Activated naive CD4-positive, alpha-beta T cell treated with anti-CD3 and anti-CD28 coated beads, Interleukin-2, amount 50 U/mL, for 16 hours (primary cell): ENCODE measurements at places on chromosomes 2 and 18.
A peak's percentile ranks its signal among the peaks of the same experiment; 100 is the strongest.

DNA sequence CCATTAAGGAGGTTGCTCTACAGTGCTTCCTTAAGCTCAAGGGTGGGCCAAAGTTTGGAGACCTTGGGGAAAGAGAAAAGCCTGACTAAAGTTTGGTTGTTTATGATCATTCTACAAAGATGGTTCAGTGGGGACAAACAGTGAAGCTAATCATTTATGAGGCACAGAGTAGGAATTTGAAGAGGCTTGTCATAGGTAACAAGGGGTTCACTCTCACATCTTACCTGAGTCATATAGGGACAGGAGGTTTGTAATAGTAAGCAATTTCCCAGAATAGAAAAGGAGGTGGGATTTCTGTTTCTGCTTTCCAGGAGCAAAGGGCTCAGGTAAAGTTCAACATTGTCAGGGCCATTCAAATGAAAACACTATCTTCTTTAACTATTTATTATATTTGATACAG lies 787.9 kb downstream of the CPS1 start:
- no peak for DNase-seq

DNA sequence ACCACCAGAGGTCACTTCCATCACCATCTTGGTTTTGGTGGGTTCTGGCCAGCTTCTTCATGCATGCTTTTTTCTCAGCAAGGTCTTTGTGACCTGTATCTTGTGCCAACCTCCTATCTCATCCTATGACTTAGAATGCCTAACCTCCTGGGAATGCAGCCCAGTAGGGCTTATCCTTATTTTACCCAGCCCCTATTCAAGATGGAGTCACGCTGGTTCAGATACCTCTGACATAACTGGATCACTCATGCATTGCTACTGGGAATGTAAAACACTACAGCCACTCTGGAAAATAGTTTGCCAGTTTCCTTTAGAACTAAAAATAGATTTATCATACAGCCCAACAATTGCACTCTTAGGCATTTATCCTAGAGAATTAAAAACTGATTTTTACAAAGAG lies 219.2 kb downstream of the IRS1 start:
- DNase-seq: no peak

- DNase-seq: no peak
These were observed 254.4 kb downstream of the ETAA1 start for GRCh38 chr2:67651565-67651964.

DNA sequence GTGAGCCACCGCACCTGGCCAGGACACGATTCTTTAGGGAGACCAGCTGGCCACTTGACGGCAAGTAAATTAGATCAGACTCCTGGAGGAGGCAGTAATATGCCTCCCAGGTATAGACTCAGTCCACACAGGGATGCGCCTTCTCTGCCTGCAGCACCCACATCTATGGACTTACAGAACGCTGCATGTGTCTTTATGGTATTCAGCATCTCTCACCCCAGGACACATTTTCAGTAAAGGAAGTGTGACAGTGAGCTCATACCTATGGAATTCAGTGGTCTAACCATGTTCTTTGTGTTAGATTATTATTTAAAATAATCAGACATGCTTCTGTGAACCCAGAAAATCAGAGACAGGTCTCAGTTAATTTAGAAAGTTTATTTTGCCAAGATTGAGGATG lies 5.9 kb upstream of the NARS1 start:
- DNase-seq: no peak

DNA sequence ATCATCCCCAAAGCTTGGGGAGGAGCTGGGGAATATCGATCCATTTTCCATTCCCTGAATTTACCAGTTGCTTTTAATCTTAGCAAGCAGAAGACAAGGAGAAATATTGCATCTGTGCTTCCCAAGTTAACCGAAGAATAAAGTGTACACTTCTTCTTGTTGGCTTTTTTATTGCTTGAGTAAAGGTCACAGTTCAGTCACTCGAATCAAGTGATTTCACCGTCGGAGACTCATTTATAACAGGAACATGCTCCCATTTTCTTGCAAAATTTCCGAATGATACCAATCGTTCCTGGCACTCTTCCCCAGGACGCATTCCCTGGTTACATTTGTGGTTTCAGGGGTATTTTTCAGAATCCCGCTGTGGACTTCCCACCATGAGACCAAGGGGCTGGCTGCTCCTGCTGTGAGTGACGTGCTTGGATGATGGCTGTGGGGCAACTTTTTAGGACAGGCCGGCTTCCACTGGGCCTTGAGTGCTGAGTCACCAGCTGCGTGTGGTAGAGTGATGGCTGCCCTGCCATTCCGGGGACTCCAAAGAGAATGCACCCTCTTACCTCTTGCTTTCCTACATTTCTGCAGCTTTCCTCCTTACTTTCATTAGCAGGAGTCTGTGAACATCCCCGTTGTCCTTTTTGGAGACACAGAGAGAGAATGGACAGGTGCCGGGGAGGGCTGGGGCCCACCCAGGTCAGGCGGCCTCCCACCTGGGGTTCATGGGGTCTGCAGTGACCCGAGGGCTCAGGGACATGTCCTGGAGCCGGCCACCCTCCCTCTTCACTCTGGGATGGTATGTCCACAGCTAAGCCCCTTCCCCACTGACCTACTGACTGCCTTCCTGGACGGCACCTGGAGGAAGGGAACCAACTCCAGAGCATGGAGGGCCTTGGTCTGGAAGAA lies 60.7 kb upstream of the HDAC4 start:
- no peak for DNase-seq

DNA sequence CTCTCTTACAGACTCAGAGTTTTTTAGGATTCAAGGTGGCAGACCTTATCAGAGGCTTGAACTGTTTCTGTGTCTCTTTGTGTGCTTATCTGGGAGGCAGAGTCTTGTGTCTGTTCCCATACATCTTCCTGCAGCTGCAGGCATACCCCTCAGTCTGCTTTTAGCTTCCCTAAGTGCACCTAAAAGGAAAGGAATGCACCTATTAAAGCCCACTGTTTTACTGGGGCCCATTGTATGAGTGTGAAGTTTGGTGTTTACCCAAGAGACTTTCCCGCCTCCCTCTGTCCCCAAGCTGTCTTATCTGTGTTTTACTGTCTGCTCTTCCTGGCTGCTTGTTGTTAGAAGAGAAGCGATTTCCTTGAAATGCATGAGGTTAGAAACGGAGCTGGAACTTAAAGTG lies 1757.3 kb upstream of the PIK3C3 start:
- no peak for DNase-seq

- DNase-seq: no peak
These were observed 25.1 kb downstream of the STEAP3 start for GRCh38 chr2:119248751-119249150.

DNA sequence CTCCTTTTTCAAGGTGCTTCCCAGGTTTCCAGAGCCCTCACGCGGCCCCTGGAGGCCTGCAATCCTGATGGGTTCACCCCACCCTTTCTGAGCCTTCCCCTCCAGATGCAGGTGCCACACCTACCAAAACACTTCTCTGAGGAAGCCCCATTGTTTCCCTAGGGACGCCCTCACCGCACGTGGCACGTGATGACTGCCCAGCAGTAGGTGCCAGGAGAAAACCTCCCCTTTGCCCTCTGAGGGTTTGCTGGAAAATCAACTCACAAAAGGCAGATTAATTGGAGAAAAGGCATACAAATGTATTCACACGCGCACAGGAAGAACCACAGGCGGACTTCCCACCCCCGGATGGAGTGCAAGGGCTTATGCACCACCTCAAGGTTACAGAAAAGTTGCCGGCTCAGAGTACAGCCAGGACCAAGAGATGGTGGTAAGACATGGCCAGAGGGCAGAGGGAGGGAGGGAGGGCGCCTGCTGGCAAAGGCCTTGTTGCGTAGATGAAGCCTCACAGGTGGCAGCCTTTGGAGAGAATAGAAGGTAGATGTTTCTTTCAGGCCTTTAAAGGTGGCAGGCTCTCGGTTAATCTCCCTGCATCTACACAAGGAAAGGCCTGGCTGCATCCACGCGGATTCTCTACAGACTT lies 269.4 kb upstream of the RAB6C start:
- no peak for DNase-seq

GRCh38 chr2:197452754-197453122 lies 614 bp upstream of the COQ10B start:
- no peak for DNase-seq

- DNase-seq: no peak
These were observed 127.8 kb upstream of the PPP1CB start for GRCh38 chr2:28623582-28624405.

- DNase-seq: no peak
These were observed 147.9 kb downstream of the MYT1L start for GRCh38 chr2:2183176-2183575.

- peak; percentile 86 for DNase-seq
These were observed 47.7 kb upstream of the POMC start for GRCh38 chr2:25215948-25216679.

GRCh38 chr2:212640428-212640827 lies 101.8 kb upstream of the ERBB4 start:
- DNase-seq: no peak

- DNase-seq: no peak
These were observed 18.3 kb upstream of the FAM98A start for GRCh38 chr2:33617401-33617800.

DNA sequence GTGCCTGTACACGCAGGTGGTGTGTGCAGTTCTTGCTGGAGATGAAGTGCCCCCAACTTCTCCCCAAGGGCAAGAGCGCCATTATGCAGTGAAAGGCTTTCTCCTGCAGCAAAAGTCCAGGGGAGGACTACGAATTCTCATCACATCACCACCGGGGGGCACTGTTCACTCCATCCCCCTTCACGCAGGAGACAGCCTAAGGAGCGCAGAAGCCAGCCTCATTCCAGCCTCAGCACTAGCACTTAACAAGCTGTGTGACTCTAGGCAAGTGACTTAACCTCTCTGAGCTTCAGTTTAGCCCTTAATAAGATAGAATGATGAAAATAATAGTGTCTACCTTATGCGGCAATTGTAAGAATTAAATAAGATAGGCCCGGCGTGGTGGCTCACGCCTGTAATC lies 32.3 kb downstream of the DNMT3A start:
- DNase-seq: peak; percentile 72

DNA sequence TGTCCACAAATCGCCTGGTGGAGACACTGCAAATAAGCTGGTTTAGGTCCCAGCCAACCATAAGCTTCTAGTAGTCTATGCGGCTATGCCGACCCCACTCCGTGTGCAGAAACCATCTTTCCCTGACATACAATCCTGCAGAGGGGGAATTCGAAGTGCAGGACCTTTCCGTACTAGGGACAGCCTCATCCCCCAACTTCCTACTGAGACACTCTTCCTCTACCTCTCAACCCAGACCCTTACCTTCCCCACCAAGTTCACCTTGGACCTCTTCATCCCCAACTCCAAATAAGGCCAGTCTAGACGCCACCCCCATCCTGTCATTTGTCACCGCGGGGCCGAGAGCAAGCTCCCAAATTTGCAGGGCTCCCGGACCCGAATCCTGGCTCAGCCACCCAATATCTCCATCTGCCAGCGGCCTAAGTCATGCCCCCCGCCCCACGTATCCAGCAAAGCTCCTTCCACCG lies 496 bp downstream of the SUCLG1 start:
- peak; percentile 24 for DNase-seq

- no peak for DNase-seq
These were observed 478.2 kb downstream of the ARHGAP15 start for GRCh38 chr2:143607231-143608062.

DNA sequence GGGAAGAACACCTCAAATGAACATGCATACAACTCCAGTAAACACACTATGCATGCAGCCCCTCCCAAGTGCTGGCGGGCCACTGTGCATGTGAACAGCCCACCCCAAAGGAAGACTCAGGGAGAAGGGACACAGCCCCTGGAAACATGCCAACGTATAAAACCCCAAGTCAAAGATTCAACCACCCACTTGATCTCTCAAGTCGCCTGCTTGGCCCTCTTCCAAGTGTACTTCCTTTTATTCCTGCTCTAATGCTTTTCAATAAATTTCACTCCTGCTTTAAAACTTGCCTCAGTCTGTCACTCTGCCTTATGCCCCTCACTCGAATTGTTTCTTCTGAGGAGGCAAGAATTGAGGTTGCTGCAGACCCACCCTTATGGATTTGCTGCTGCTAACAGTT lies 139.1 kb downstream of the C1D start:
- no peak for DNase-seq

- no peak for DNase-seq
These were observed 4.3 kb downstream of the AGPS start for GRCh38 chr2:177396703-177397460.

- no peak for DNase-seq
These were observed 1273.5 kb upstream of the CRIM1 start for GRCh38 chr2:35082072-35082471.

GRCh38 chr2:43049836-43050801 lies 176.3 kb downstream of the ZFP36L2 start:
- no peak for DNase-seq

DNA sequence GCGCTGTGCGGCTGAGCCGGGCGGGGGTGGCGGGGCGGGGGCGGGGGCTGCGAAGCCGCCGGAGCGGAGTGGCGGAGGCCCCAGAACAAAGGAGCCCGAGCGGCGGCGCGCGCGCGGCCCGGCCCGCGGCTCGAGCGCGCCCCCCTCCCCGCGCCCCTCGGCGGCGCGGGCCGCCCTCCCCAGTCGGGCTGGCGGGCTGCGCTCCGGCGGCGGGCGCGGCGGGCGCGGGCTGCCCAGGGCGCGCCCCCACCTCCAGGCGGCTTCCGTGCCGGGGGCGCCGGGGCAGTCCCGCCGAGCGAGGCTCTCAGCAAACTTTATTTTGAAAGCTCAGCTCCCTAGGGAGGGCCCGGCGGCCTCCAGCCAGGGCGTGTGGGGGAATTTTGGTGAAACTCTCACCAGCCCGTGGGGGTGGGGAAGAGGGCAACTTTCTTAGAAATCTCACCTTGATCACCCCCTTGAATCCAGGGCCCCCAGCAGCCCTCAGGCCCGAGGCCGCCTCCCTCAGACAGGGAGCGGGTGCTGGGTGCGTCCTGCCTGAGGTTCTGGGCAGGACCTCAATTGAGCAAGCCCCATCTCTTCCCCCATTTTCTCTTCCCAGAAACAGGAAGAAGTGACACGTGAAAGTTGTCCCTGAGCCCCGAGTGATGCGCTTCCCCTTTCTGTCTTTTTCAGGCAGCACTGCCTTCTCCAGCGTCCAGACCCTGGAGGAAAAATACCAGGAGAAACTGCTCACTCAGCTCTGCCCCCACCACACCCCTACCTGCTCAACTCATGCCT lies 786 bp downstream of the TET3 start:
- peak; percentile 67 for DNase-seq

DNA sequence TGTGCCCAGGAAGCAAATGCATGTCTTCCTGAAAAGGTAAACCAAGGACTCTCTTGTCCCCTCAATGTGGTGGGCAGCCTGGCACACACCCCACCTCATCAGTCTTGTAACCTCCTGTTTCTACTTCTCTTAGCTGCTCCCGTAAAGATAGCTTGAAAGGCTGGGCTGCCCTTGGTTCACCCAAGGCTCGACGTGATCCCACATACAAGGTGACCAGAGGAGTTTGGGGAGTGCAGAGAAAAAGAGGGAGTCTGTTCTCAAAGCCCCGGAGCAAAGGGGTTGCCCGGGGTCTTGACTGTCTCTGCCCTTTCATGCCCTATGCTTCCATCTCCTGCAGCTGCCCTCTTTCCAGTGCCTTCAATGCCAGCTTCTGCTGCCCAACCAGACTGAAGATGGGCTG lies 18.3 kb upstream of the FOSL2 start:
- no peak for DNase-seq

DNA sequence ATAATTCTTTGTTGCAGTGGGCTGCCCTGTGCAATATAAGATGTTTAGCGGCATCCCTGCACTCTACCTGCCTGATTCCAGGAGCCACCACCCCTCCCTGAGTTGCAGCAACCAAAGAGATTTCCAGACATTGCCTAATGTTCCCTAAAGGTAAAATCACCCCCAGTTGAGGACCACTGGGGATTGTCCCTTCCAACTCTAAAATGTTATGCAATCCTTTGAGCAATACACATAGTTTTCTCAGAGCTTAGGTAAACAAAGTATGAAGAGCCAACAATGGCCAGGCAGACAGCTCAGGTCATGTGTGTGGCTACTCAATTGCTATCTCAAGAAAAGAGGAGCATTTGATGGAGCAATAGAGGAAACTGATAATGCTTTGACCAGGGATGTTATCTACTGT lies 87.0 kb downstream of the XDH start:
- no peak for DNase-seq
